ENCODE measurements at places on chromosomes 11 and 22.

DNA sequence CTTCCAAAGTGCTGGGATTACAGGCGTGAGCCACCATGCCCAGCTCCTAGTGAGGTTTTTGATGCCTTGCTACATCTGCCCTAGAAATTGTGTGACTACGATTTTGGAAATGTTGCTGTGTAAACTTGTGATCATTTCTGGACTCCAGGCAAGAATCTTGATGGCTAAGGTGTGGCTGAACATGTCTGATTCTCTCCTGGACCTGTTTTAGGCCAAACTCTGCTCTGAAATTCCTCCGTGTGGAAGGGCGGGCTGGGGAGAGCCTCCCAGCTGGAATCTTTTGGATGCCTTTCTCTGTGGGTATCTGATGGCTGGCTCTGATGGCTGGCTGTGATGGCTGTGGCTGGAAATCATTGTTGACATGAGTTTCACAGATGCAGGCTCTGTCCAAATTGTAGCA, 8.2 kb downstream of the PNPLA3 start:
- no peak for DNase-seq

- no peak for DNase-seq
Measured at GRCh38 chr22:47230741-47231140, 468.3 kb downstream of the TBC1D22A start.

- no peak for DNase-seq
Measured at GRCh38 chr22:17897858-17898257, 123.6 kb upstream of the BID start.

DNA sequence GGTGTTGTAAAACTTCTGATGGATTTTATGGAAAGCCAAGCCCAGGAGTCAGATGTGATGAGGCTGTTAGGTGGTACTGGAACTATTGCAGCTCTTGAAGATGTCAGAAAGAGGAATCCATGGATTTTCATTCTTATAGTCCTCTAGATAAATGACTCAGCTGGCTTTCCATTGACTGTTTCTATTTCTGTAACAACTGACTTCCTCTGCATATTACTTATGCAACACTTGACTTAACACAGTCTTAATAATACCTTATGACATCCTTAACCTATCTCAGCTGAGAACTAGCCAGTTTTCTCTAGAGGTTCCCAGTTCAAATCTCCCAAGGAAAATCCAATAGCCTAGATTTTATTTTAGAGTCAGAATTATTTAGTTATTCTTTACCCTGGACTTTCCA, 263.8 kb downstream of the LUZP2 start:
- DNase-seq = no peak

GRCh38 chr11:104583857-104584256, 314.4 kb downstream of the CASP12 start:
- DNase-seq = no peak

- DNase-seq = no peak
Measured at GRCh38 chr11:66070604-66071380, 720 bp downstream of the PACS1 start.

DNA sequence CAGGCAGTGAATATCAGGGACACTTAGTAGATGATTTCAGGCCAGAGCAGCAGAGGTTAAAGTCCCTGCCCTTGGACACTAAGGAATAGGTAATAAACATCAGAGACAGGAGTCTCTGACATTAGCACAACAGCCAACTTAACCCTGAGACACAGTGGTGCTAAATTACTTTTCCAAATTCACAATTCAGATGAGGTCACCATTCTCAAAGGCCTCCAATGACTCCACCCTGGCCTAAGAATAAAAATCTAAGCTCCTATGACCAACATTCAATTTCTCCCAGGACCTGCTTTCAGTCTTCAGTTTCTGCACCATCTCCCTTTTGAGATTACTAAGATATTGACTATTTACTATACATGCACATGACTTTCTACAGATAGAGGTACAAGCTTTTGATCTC, 42.0 kb downstream of the BLID start:
- no peak for DNase-seq

GRCh38 chr11:50298182-50298988, 265.7 kb downstream of the OR4C45 start:
- no peak for DNase-seq

DNA sequence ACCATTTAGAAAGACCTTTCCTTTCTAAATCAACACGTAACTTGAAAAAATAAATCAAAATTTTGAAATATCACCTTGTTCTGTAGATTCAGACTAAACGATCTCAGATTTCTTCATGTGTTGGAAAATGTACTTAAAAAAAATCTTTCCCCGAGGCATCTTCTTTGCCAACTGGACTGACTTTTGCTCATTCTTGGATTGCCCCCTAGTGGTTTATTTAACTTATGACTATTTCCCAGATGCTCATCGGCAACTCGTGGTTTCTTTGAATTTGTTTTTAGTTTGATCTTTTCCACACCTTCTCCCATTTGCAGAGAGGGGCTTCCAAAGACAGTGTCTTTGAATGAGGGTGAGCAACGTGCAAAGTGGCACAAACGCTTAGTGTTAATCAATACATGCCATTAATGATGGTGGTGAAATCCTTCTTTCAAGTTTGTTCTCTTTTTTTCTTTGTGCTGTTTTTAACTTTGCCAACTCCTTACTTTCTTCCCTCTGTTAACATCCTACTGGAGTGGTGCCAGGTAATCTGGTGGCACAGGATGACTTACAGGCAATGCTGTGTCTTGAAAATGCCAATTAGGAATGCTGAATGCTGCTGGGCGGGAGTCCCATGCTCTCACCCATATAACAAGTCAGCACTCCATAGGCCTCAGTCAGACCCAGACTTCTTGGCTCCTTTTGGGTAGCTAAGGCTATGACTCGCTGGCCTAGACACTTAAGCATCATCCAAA, 18.3 kb downstream of the PRSS23 start:
- no peak for DNase-seq

- no peak for DNase-seq
Measured at GRCh38 chr11:65124480-65125196, 2.5 kb downstream of the MRPL49 start.

DNA sequence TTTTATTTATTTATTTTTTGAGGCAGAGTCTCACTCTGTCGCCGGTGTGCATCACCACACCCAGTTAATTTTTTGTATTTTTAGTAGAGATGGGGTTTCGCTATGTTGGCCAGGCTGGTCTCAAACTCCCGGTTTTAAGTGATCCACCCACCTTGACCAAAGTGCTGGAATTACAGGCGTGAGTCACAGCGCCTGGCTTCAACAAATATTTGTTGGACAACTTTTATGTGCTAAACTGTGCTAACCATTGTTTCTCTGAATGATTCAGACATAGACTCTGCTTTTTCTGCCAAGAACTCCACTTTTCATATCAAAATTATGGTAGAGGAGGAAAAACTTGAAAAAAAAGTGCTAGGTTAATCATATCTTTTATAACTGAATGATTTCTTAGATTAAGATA, 36.3 kb downstream of the MMP7 start:
- peak; percentile 20 for DNase-seq

DNA sequence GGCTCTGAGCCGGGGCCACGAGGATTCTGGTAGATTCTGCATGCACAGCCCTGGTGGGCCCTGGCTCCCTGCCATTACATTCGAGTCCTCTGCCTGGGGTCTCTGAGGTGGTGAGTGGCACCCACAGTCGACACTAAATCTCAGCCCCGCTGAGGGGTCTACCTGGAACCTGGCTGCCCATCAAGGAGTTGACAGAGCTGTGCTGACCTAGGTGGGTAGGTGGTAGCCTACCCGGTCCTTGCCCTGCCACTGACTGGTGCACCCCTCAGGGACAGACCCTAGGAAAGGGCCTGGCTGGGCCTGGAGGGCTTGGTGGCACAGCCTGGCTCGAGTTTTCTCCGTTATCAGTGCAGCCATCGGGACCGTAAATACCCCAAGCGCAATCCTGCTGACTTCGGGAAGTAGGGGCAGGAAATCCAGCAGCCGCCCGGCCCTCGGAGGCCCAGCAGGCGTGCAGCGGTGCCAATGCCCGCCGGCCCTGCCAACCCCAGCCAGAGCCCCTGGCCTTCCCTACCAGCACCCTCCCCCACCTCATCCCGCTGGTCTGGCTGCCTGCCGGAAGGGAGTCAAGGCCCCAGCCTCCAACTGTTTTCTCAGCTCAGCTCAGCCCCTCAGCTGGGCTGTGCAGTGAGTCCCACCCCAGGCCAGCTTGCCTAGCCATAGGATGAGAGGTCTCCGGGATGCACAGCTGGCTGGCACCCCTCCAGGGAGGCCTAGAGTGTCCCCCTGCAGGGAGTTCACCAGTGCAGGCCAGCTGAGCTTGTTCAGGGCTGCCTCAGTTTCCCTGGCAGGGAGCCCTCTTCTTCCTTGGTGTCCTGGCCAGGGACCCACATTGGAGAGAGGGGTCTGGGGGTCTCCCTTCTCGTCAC, 80.4 kb upstream of the KCNQ1OT1 start:
- DNase-seq = no peak

DNA sequence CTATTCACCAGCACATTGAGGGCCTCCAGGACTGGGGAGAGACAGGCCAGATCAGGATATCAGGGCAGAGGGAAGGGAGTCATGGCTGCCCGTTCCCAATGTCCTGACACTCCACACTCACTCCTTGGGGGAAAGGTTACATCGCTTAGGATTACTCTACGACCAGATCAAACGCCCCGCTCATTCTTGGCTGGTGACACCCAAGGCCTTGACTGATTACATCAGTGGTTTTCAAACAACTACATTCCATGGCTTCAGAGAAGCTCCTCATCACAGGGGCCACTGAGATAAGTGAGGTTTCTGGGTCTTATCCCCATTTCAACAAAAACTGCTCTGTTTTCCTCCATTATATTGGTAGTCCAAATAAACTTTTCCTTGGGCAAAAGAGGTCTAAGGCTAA, 15.0 kb downstream of the UBE2L6 start:
- DNase-seq = no peak

GRCh38 chr22:41274856-41275255, 11.1 kb downstream of the RANGAP1 start:
- DNase-seq = no peak

GRCh38 chr22:30289980-30290313, 642 bp upstream of the CASTOR1 start:
- no peak for DNase-seq

GRCh38 chr11:69217276-69218105, 61.8 kb downstream of the SMIM38 start:
- no peak for DNase-seq

- DNase-seq = peak; percentile 49
Measured at GRCh38 chr11:118438314-118438931, 2.1 kb downstream of the KMT2A start.

DNA sequence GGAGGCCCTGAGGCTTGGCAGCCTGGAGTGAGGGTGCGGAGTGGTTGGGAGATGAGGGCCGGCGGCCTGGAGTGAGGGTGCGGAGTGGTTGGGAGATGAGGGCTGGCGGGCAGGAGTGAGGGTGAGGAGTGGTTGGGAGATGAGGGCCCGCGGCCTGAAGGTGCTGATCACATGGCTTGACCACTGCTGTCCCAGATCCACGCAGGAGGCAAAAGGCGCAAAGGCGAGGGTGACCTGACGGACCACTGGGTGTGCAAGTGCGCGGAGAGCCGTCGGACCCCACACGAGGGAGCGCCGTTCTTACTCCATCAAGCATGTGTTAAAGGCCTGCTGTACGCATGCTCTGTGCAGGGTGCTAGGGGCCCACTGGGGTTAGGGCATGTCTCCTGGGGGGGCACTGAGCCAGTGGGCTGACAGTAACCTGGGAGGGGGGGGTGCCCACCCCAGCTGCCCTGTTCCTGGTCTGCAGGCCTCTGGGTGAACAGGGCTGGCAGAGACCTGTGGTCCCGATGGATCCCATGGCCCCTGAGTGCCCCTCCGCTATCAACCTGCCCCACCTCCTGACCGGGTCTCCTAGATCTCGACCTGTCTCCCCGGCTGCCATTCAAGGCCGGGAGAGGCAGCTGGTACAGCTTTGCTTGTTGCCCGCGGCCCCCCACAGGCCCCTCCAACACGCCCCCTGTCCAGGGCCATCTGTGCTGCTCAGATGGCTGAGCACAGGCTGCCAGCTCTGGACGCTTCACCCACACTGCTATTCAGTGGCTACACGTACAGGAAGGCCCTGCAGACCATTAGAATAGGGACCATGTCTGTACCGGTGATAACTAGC, 21.1 kb downstream of the MRGPRD start:
- DNase-seq = no peak

DNA sequence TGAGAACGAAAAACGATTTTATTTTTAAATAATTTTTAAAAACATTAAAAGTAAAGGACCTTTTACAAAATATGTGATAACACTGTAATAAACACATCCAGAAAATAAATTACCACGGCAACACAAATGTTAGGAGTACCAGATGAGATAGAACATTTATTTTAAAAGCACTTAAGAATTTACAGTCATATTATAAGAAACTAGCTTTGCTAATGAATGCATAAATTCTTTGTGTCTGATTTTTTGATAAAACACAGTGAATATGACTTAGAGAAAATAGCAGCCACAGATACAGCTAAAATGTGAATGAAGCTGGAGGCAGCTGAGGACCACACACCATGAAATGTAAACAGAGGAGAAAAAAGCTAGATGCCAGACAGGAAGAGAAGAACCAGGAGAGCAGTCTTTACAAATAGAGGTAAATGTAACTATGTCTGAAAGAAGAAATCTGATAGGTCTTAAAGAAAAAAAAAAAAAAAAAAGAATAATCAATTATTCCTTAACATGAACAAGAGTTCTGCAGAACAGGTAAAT, 14.6 kb downstream of the CCDC34 start:
- no peak for DNase-seq

DNA sequence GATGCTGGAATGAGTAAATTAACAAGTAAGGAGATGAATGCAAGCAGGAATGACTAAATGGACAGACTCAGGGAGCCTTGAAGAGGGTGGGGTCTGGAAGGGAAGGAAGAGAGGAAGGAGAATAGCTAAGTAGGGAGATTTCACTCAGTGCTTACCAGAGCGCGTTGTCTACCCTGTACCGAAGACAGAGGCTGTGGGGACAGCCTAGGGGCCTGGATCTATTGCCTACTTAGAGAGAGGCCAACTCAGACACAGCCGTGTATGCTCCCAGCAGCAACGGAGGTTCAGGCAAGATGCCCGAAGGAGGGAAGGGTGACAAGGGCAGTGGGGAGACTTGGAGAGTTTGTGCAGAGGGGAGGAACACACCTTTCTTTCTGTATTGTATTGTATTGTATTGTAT, at the start of gene FOLR2:
TSS of gene FOLR2 (plus strand) at position 157 of the 400 bp plus-strand sequence. CDS start 1,791 bp downstream, outside the sequence.
- DNase-seq = no peak

- no peak for DNase-seq
Measured at GRCh38 chr11:61334434-61335354, 1.7 kb downstream of the TKFC start.

Measured in GM04503 (cell line).